PC-9 (cell line): ENCODE measurements at places on chromosomes 7 and 10. TPM values are rescaled to one million over a fixed set of nuclear protein-coding genes. Genes with fewer than 3 reads are reported as not detected.

DNA sequence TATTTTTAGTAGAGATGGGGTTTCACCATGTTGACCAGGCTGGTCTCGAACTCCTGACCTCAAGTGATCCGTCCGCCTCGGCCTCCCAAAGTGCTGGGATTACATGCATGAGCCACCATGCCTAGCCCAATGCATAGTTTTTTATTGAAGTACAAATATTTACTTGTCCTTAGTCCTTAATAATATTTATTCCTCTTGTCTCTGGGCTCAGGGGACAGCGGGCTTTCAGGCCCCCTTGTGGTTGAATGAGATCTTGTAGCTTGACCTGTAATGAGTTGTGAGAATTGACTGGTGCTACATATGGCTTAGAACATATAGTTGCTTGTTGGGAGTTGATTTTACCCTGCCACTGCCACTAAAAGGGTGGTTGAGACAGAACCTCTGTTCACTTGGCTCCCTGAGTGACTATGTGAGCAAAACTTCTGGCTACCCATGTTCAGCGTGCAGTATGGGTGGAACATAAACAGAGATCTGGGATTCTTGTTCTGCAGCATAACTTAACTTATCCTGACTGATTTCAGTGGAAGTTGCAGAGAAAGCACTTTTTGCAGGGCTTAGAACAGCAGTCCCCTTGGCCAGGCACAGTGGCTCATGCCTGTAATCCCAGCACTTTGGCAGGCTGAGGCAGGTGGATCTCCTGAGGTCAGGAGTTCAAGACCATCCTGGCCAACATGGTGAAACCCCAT lies 14.9 kb downstream of the CCL26 start:
- H3K4me1 ChIP-seq: no peaks in the 10 kb centered on the region
- no peaks in the 10 kb centered on the region for H3K27me3 ChIP-seq
- no peak overlapping the region for H3K27ac ChIP-seq
- DNase-seq: no peak
- no peak overlapping the region for H3K4me3 ChIP-seq

KIAA1549 gene
- total RNA-seq: 20.2 and 26.6 TPM in 2 replicates

GRCh38 chr7:143987513-143987912 lies 12.6 kb upstream of the OR6B1 start:
- H3K4me1 ChIP-seq: no peaks in the 10 kb centered on the region
- no peaks in the 10 kb centered on the region for H3K27me3 ChIP-seq
- no peak for DNase-seq
- H3K4me3 ChIP-seq: no peak overlapping the region

DNA sequence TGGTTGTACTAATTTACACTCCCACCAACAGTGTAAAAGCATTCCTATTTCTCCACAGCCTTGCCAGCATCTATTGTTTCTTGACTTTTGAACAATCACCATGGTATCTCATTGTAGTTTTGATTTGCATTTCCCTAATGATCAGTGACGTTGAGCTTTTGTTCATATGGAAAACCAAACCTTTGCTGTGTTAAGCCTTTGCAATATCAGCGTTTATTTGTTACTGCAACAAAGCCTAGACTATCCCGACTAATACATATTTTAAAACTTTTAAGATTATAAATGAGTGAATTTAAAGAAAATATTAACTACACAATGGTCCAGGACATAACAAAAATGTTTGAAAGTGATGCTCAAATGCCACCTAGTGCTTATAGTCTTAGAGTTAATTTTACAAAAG lies 26.6 kb downstream of the TRIL start:
- H3K4me3 ChIP-seq: no peak overlapping the region
- H3K36me3 ChIP-seq: no peaks in the 10 kb centered on the region
- DNase-seq: no peak
- H3K27me3 ChIP-seq: no peaks in the 10 kb centered on the region

DNA sequence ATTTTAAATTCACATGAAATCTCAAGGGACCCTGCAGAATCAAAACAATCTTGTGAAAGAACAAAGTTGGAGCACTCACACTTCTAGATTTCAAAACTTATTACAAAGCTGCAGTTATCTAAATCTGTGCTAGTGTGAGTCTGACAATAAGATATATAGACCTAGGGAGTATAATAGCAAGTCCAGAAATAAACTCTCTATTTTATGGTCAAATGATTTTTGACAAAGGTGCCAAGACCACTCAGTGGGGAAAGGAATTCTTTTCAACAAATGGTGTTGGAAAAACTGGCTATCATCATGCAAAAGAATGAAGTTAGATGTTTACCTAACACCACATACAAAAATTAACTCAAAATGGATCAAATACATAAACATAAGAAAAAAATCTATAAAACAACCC lies 68.2 kb downstream of the TFEC start:
- no peaks in the 10 kb centered on the region for H3K4me1 ChIP-seq
- no peak for DNase-seq
- H3K36me3 ChIP-seq: no peaks in the 10 kb centered on the region
- H3K27me3 ChIP-seq: no peaks in the 10 kb centered on the region

PIK3AP1 gene
- total RNA-seq: 1.1 and 1.7 TPM in 2 replicates

GRCh38 chr10:102284531-102284930 lies 39.2 kb downstream of the GBF1 start:
- no peak overlapping the region for H3K4me3 ChIP-seq
- no peaks in the 10 kb centered on the region for H3K36me3 ChIP-seq
- no peaks in the 10 kb centered on the region for H3K4me1 ChIP-seq
- no peak for DNase-seq
- no peak overlapping the region for H3K27ac ChIP-seq

- DNase-seq: no peak
- H3K27ac ChIP-seq: no peak overlapping the region
- H3K36me3 ChIP-seq: peaks cover 3% of the 10 kb centered on the region; the same call in 1 of the 2 replicates
- no peaks in the 10 kb centered on the region for H3K4me1 ChIP-seq
- H3K27me3 ChIP-seq: no peaks in the 10 kb centered on the region
Observed at GRCh38 chr7:103124429-103124979, 24.4 kb downstream of the NAPEPLD start.

DNA sequence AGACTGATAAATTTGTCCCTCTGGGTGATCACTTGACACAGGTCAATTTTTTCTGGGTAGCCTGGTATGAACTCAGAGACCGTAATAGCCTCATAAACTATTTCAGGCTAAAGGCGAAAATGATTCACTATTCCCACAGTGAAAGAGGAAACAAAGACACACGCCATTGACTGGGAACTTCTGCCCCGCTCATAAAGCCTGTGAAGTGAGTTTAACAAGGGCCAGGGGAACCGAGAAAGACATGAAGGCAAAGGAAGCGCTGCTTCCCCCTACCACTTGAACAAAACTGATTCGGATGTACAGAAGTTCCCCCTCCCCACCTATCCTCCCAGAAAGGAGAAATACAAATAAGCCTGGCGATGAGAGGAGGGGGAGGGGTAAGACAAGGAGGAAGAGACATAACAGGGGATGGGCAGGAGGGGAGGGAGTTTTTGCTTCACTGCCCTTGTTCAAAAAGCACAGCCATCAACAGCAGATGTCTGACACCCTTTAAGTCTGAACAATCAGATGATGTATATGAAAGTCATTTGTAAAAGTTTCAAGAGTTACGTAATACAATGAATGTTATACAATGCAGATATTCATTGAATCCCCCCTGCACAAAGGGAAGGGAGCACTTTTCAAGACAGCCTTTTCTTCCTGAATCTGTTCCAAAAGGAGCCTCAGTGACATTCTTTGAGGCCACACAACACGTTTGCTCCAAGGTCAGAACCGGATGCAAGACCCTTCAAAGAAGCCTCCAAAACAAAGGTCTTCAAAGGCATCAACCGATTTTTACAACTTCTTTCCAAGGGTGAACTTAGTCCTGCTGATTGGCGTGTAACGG lies 734 bp downstream of the ABCB4 start:
- no peak overlapping the region for H3K27ac ChIP-seq
- DNase-seq: no peak
- H3K4me3 ChIP-seq: no peak overlapping the region
- H3K4me1 ChIP-seq: no peaks in the 10 kb centered on the region
- no peaks in the 10 kb centered on the region for H3K27me3 ChIP-seq
- no peaks in the 10 kb centered on the region for H3K36me3 ChIP-seq

DNA sequence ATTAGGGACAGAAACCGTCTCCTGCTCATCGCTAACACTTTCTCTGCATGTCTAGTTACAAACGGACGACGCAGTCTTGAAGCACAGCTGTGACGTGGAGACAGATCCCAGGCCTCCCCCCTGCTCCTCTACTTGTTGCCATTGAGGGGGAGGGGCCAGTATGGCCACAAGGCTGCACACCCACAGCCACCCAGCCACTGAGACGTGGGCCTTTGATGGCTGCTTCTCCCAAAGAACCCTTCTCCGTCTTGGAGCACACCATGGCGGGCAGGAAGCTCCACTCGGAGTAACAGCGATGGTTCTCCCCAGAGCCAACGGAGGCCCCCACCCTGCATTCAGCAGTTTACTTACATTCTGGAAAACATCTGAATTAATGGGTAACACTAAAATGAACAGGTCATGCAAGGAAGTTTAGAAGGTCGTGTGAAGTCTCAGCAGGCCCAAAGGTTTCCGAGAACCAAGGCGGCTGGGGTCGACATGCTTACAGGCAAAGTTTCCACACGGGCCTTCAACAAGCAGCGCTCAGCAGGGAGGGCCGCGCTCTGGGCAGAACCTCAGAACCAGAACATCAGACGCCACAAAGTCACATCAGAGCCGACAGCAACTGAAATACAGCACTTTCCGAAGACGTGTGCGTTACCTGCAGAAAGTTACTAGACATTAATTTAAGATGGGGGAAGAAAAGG lies 169.6 kb downstream of the DIP2C start:
- no peak for DNase-seq
- no peaks in the 10 kb centered on the region for H3K4me1 ChIP-seq
- no peak overlapping the region for H3K27ac ChIP-seq
- no peaks in the 10 kb centered on the region for H3K36me3 ChIP-seq
- peaks cover 35% of the 10 kb centered on the region for H3K27me3 ChIP-seq

DNA sequence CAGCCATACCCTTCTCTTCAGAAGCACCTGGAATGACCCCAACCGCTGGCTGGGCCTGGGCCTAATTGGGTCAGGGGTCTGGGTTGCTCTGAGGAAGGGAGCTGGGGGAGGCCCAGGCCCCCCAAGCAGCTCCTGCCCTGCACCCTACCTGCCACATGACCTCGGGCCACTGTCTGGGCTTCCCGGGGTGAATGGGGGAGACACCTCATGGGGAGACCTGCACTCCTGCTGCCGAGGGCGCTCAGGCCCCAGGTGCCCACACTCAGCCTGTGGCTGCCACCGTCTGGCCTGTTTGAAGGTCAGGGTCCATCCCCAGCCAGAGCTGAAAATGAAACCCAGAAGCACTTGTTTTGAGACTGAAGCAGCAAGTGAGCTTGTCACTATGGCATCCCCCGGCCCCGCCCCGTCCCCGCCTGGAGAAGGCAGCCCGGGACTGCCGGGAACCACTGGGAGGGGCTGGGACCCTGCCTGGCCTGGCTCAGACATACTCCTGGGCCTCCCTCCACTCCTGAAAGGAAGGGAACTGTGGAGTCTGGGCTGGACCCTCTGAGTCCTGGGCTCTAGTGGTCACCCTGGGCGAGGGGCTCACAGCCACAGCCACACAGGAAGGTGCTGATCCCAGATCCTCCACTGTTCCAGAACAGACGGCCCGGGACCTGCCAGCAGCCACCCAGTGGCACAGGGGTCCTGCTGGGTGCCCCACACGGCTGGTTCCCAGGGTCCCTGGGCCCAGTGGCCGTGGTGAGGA lies 7.4 kb upstream of the MICALL2 start:
- H3K27me3 ChIP-seq: no peaks in the 10 kb centered on the region
- H3K36me3 ChIP-seq: no peaks in the 10 kb centered on the region
- H3K4me3 ChIP-seq: no peak overlapping the region
- peaks cover 14% of the 10 kb centered on the region for H3K4me1 ChIP-seq
- H3K27ac ChIP-seq: no peak overlapping the region
- no peak for DNase-seq

CYP26C1 gene
- 0.46 and 0.60 TPM in 2 replicates for total RNA-seq

HABP2 gene
- total RNA-seq: not detected in 2 replicates

GRCh38 chr10:97969538-97970079 lies 60.8 kb downstream of the CRTAC1 start:
- peaks cover 94% of the 10 kb centered on the region for H3K27me3 ChIP-seq
- no peak overlapping the region for H3K4me3 ChIP-seq
- H3K27ac ChIP-seq: no peak overlapping the region
- H3K36me3 ChIP-seq: no peaks in the 10 kb centered on the region

GRCh38 chr10:123614888-123615287 lies 51.3 kb upstream of the GPR26 start:
- DNase-seq: peak; percentile 23
- H3K27ac ChIP-seq: no peak overlapping the region
- H3K27me3 ChIP-seq: 0 out of 2 replicates have a peak, but pooled peaks cover 5% of the 10 kb centered on the region
- H3K36me3 ChIP-seq: no peaks in the 10 kb centered on the region

- DNase-seq: no peak
- no peak overlapping the region for H3K27ac ChIP-seq
- peaks cover 65% of the 10 kb centered on the region for H3K27me3 ChIP-seq
- H3K4me3 ChIP-seq: no peak overlapping the region
- H3K36me3 ChIP-seq: no peaks in the 10 kb centered on the region
- no peaks in the 10 kb centered on the region for H3K4me1 ChIP-seq
Observed at GRCh38 chr10:133059093-133059470, 28.6 kb upstream of the ADGRA1 start.

CDK6 gene
- total RNA-seq: 49.5 and 52.2 TPM in 2 replicates

ACSM6 gene
- total RNA-seq: not detected in 2 replicates

GRCh38 chr10:114811862-114812261 lies 9.7 kb upstream of the FHIP2A start:
- H3K36me3 ChIP-seq: no peaks in the 10 kb centered on the region
- H3K27me3 ChIP-seq: no peaks in the 10 kb centered on the region
- H3K27ac ChIP-seq: no peak overlapping the region
- no peak for DNase-seq
- no peaks in the 10 kb centered on the region for H3K4me1 ChIP-seq
- no peak overlapping the region for H3K4me3 ChIP-seq

DNA sequence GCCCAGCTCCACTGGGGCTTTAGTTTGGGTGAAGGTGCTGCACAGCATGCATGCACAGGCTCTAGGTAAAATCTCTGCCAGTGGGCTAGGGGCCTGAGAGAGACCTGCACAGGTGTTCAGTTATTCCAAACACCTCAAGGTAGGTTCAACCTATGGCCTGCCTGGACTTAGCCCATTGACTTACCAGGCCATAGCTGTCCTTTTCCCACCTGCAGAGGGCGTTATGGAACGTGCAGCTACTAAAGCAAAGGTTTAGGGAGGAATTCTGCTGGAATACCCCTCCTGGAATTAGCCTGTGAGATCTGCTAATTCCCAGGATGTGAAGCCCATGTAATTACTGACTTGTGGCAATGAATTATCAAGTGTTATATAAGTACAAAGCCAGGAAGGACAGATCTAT lies 3.6 kb downstream of the VWC2 start:
- no peak overlapping the region for H3K27ac ChIP-seq
- no peak overlapping the region for H3K4me3 ChIP-seq
- H3K4me1 ChIP-seq: no peaks in the 10 kb centered on the region
- no peak for DNase-seq

DNA sequence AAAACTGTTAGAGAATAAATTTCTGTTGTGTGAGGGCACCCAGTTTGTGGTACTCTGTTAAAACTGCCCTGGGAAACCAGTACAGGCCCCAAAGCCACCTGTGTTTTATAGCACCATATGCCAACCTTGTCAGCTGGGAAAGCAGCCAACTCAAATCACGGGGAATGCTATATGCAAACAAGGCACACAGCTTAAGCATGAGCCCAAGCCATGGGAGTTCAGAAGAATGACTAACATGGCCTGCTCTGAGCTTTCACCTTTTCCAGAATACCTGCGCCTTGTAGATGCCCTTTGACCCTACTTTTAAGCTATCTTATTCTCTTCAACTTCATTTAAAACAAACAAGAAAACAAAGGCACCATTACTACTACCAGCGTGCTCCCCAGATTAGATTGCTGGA lies 5.5 kb upstream of the SLC25A13 start:
- no peaks in the 10 kb centered on the region for H3K36me3 ChIP-seq
- H3K27ac ChIP-seq: peak overlapping the region; percentile 39; the same call in 1 of the 2 replicates
- H3K4me1 ChIP-seq: peaks cover 32% of the 10 kb centered on the region
